ENCODE measurements at places on chromosomes 6 and 20.

GRCh38 chr6:30067460-30068139 is 602 bp downstream of the PPP1R11 start:
- peak; percentile 92 for DNase-seq

- no peak for DNase-seq
These were observed 90.5 kb upstream of the HEY2 start for GRCh38 chr6:125658759-125659431.

- no peak for DNase-seq
These were observed 559 bp downstream of the APMAP start for GRCh38 chr20:24991897-24992486.

DNA sequence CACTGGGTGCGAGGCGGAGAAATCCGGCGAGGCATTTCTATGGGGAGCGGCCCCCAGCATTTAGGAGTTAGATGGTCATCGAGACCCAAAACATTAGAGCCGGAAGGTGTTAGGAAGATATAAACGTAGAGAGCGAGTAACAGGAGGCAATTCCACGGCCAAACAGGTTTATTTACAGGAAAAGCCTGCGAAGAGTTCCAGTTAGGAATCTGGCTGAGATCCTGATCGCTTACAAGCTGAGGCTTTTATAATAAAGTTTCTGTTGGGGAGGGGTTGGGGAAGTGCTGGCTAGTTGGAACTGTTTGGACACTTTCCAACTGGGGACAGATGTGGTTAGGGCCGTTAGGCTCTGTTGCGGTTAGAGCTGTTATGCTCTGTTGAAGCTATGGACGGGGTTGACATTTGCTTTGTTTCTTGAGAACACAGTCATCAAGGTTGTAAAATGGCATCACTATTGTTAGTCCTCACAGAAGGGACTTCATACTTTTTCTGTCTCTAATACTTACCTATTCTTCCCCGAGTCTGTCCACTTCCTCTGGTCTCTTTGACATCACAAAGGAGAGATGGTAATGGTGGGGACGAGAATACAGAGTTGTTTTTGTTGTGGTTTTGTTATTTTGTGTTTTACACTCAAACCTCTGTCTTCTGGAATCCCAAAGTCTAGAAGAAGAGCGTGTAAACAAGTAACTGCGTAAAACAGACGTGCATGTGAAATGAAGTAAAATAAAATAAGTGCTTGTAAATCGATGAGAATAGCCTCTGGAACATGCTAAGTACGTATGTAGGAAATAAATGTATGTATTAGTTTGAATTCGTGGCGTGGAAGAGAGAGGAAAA is 554 bp upstream of the ZSCAN31 start:
- no peak for DNase-seq

GRCh38 chr6:82840571-82840970 is 225.1 kb downstream of the UBE3D start:
- DNase-seq: no peak

DNA sequence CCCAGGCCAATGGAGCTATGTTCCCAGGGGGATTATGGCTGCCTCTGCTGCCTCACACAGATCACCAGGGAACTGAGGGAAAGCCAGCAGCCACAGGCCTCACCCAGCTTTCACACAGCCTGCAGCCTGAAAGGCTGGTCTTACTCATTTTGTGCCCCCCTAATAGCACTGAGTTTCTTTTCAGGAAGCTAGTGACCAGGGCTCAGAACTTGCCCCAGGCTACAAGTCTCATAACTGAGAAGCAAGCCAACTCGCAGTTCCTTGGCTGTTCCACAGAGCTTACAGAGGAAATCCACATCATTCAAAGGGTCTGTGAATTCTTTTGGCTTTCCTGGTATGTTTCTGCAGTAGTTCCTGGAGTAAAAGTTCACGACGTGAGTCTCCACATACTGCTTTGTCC is 524.8 kb upstream of the GJE1 start:
- no peak for DNase-seq

- no peak for DNase-seq
These were observed 72.7 kb downstream of the TRAM2 start for GRCh38 chr6:52503851-52504781.

DNA sequence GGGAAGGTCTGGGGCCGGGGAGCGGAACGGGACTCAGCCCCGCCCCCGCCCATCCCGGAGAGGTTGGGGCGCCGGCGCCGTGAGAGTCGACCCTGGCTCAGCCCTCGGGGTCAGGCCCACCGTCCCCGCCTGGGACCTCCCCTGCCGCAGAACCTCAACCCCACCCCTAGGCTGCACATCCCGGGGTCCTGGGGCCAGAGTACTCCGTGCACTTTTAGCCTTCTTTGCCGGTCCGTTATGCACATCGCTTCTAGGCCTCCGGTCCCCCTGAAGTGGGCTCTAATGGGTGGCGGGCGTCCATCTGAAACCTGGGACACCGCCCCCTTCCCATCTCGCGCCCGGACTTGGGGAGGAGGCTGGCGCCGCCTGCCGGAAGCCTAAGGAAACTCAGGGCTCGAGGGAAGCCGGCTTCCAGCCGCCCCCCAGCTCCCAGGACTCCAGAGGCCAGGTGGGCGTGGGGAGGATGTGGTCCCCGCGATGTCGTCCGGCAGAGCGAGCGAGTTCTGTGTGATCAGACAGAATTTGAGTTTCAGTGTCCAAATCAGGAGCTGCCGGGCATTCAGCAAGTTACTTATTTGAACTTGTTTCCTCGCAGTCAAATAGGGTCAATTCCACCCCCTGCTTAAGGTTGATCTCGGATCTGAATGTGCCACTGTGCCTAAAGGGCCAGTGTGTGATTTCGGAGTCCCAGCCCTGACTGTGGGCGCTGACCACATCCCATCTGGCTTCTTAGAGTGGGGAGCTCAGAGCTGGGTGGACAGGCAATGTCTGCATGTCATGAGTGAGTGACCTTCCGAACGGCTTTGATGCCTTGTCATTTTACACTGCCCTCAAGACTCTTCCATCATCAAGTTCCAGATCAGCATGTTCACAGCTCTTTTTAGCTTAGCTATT is 47.6 kb downstream of the CPXM1 start:
- peak; percentile 77 for DNase-seq

GRCh38 chr6:160070427-160070826 is 51.2 kb upstream of the SLC22A1 start:
- DNase-seq: no peak

DNA sequence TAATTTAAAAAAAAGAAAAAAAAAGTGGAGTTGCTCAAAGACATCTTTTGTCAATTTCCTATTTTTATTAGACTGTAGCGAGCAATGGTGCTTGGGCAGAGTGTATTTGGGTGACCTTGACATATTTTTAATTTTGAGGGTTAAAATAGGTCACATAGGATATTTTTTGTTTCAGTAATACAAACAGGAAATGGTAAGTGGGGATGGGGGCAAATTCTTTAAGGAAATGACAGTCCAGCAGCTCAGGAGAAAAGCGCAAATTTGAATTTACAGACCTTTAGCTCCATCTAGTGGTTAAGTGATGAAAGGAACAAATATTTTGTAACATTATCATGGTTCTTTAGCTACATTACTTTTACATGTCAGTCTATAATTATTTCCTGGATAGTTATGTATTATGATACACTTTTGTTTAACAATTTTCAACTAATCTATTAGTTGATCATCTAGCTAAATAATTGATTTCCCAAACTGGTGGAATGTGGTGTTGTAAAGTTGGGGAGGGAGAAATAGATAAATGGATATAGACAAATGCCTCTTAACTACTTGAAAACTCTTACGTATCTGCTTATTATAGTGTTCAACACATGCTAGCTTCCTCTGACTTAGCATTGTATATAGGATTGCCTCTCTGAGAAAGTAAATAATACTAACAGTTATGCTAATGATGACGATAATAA is 10.0 kb downstream of the CITED2 start:
- no peak for DNase-seq

- no peak for DNase-seq
These were observed 226.2 kb upstream of the MARCKS start for GRCh38 chr6:113630738-113631535.

DNA sequence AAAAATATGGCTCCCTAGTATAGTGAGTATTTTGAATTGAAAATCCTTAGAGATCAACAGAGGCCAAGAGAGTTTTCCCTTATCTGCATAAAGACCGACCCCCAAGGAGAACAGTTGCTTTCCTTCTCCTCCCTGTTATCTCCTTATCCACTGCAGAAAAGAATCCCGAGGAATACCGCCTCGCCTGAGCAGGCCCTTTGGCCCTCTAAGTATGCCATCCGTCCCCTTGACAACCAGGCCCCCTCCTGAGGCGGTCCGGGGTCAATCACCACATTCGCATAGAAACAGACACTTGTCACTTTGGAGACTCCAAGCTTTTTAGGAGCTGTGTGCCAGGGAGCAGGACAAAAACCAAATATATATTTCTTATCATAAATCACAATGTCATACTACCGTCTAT is 15.9 kb upstream of the GGTLC1 start:
- DNase-seq: no peak

DNA sequence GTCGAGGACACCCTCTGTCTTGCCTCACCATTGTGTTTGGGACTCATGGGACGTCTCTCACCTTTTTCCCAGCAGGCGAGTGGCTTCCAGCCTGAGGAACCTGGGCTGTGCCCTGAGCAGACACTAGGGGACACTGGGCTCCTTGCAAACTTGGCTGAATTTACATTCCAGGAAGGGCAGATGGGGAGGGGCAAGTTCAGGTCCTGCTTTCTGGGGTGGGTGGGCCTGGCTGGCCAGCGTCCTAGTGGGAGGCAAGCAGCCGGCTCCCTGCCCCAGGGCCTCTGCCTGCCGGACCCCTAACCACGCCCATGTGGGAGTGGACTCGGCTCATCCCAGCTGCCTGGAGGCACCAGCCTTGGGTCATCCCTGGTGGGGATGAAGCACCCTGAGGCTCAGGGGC is 48.2 kb upstream of the MLN start:
- DNase-seq: peak; percentile 94

DNA sequence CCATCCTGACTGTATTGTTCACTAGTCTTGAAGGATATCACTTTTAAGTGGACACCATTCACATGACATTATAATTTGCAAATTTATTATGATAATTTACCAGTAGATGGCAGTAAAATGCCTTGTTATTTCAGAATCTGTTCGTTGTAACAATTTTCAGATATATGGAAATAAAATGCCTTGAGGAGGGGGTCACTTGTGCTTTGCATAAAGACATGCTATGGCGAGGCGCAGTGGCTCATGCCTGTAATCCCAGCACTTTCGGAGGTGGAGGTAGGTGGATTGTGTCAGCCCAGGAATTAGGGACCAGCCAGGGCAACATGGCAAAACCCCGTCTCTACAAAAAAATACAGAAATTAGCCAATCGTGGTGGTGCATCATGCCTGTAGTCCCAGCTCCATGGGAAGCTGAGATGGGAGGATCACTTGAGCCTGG is 9.0 kb upstream of the NCOA6 start:
- no peak for DNase-seq

DNA sequence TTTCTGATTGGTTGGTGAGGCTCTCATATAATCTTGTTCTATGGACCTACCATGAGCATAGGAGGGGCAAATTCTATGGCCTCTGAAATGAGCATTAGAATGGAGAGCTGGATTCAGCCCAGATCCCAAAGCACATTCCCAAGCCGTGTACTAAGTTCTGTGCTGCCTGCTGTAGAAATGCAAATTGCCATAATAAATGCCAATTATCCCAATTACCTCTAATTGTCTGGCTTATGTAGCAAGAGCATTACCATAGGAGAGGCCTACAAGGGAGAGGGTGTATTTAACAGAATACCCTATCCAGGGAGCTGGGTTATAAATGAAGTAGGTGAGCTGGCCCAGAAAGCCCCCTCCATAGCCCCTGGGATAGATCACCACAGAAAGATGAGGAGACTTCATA is 126.8 kb downstream of the LRFN2 start:
- no peak for DNase-seq

GRCh38 chr6:141736104-141736503 is 396.6 kb upstream of the GJE1 start:
- DNase-seq: no peak

DNA sequence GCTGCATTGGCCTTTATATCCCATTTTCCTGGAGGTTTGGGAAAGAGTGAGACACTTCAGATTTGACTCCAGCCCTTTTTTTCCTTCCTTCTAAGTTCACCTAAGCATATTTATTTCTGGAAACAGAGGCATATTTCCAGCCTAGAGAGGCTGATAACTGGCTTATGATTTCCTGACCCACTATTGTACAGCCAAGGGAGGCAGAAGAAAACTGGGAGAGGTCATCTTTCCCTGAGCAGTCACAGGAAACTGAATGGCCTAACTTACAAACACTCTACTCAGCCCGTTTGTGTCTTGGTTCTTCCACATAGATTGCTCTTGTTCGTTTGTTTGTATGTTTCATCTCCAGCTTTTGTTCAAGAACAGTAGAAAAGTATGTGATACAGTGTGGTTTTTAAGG is 64.2 kb upstream of the LTV1 start:
- no peak for DNase-seq

GRCh38 chr20:22512911-22513489 is 71.4 kb downstream of the FOXA2 start:
- no peak for DNase-seq

GRCh38 chr6:44128020-44128917 is 915 bp downstream of the TMEM63B start:
- peak; percentile 48 for DNase-seq

- no peak for DNase-seq
These were observed 38.8 kb upstream of the KHDRBS2 start for GRCh38 chr6:62324834-62325233.
